ENCODE measurements at places on chromosomes 5 and 9. TPM values are rescaled to one million over a fixed set of nuclear protein-coding genes. Genes with fewer than 3 reads are reported as not detected.

GRCh38 chr9:136111190-136111589, 7.5 kb downstream of the TMEM250 start:
- peaks cover 38% of the 10 kb centered on the region for H3K4me1 ChIP-seq
- DNase-seq, result no peak
- H3K27ac ChIP-seq, result no peak overlapping the region
- no peaks in the 10 kb centered on the region for H3K36me3 ChIP-seq
- H3K4me3 ChIP-seq, result no peak overlapping the region

DNA sequence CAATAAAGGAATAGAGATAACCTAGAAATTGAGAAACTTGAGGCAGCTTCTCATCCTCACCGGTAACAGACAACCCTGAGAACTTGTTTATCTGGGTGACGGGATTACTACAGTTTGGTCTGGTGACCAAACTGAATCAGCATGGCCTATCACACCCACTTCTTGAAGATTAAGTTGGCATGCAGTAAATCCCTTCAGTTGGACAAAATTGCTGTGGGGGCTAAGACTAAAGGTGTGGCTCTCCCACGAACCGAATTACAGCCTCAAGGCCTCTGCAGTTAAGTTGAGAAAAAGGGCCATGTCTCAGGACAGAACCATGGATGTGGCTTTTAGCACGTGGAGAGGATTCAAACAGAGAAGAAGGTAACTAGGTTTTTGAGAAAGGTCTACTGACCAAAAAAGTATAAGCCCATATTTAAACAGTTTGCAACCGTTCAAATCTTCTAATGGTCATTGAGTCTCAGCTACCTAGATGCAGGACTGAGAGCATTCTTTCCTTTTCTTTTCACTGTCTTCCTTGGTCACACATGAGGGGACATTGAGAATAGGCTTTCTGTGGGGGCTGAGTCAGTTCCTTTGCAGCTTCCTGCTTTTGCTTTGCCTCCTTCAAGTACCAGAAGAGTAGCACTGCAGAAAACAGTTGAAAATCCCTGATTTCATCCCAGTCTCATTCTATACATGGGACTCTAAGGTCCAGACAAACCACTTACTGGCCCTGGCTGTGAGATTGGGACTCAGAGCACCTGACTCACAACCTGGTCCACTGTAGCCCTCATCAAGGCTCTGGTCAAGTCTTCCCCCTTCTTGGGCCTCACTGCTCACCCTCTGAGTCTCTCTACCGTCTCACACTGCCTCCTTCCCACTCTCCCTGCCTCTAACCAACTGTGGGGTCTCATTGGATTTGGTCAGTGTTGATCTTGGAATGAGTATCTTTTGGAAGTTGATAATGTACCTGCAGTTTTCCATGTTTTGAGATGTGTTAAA, 30.9 kb downstream of the PDE6A start:
- no peak overlapping the region for H3K27ac ChIP-seq
- H3K4me1 ChIP-seq, result no peaks in the 10 kb centered on the region
- no peaks in the 10 kb centered on the region for H3K36me3 ChIP-seq
- peaks cover 4% of the 10 kb centered on the region for H3K27me3 ChIP-seq
- DNase-seq, result no peak
- no peak overlapping the region for H3K4me3 ChIP-seq

DNA sequence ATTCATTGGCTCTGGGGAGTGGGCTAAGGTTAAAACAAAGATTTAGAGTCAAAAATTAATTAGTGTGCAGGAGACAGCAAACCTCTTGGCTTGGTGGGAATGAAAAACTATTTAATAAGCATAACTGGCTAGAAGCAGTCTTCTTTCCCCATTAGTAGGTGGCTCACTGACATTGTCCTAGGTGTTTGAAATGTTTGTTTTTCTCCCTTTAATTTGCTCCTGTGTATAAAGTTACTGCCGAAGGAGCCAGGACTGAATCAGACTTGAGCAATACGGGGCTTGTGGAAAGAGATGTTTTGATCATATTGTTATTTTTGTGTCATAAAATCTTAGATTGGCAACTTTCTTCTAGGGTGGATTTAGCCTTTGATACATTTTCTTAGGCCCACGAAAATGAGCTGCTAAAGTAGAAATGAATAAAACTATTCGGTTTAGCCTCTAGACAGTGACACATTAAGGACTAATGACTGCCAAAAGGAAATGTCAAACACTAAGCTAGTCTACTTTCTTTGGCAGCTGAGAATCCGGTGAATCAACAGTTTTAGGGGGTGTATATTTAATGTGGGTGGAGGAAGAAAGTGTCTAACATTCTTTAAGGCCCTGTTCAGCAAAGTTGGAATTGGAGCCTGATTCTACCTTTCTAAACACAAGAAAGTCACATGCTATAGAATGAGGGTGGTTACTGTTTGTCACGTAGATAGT, 30.2 kb downstream of the LRRTM2 start:
- DNase-seq, result no peak
- H3K4me3 ChIP-seq, result no peak overlapping the region
- H3K36me3 ChIP-seq, result no peaks in the 10 kb centered on the region
- no peak overlapping the region for H3K27ac ChIP-seq
- no peaks in the 10 kb centered on the region for H3K27me3 ChIP-seq

DNA sequence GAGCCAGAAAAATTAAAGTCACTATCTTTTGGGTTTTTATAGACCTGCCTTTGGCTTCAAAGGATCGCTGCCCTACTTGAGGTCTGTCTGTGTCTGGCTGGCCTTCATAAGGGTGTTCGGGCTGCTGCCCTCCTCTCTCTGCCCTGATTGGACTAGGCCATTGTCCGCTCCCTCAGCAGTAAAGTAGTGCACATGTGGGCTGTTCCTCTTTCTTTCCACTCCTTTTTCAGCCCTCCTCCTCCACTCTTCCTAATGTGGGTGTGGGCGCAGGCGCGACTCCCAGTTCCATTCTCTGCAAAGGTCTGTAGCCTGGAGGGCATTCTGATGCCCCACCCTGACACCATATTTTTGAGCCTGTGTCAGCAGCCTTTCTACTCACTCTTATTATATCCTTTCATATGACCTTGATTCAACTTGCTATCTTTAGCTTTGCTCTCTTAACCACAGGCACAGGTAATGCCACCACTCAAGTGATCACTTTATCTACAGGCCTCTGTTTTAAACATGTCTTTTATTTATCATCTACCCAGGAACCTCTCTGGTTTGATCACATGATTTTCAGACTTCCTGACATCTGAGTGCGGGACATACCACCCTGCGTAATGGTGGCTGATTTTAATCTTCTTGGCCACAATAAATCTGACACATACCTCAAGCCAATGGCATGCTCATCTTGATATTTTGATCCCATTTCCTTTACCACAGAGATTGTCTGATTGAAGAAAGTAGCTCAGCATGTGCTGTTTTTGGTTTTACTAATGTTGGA, 144.5 kb downstream of the AOPEP start:
- H3K4me3 ChIP-seq, result no peak overlapping the region
- H3K4me1 ChIP-seq, result peaks cover 11% of the 10 kb centered on the region
- no peak for DNase-seq
- H3K27ac ChIP-seq, result no peak overlapping the region
- H3K27me3 ChIP-seq, result no peaks in the 10 kb centered on the region
- no peaks in the 10 kb centered on the region for H3K36me3 ChIP-seq

DNA sequence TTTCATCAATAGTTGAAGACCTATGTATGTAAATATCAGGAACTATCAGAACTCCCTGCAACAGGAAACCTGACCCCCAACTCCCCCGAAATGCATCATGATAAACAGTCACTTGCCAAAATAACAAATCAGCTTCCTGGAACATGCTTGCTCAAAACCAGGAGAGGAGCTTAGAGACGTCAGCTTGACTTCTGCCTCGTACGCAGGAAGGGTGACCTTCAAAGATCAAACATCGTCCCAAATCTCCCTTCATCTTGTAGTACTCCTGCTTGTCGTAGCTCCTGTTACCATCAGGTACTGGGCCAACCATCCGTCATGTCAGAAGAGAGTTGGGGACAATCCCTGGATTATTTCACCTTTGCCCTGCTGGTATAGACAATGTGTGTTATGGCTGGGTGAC, 396.1 kb downstream of the GADD45G start:
- peaks cover 21% of the 10 kb centered on the region for H3K4me1 ChIP-seq
- no peaks in the 10 kb centered on the region for H3K36me3 ChIP-seq
- no peak overlapping the region for H3K4me3 ChIP-seq
- no peaks in the 10 kb centered on the region for H3K27me3 ChIP-seq
- no peak for DNase-seq

GRCh38 chr9:124032247-124032646, 20.7 kb downstream of the LHX2 start:
- peaks cover 3% of the 10 kb centered on the region for H3K4me1 ChIP-seq
- H3K27me3 ChIP-seq, result peaks cover 17% of the 10 kb centered on the region
- H3K4me3 ChIP-seq, result no peak overlapping the region
- DNase-seq, result no peak

DNA sequence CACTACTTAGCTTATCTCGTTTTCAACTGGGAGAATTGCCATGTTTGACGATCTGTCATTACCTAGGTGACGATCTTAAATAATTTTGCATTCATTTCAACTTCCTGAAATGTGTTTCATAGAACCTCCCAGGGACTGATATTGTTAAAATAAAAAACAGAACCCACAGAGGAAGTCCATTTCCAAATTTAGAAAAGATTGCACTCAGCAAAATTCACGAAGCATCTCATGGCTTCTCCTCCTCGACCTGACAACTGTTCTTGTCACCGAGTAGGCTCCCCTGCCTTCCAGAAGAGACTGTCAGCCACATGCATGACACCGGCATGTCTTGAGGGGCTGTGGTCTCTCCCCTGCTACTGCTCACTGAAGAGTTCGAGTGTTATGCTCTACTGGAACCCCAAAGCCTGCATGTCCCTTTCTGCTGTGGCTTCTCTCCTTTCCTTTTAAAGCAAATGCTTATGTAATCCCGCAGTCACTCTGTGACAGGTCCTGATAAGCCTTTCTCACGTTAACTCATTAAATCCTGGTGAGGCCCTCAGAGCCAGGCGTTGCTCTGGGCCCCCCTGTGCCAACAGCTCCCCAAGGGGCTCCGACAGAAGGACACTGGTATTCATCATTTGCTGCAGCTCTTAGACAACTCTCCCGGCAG, 26.8 kb upstream of the ANKRD33B start:
- peaks cover 40% of the 10 kb centered on the region for H3K4me1 ChIP-seq
- no peaks in the 10 kb centered on the region for H3K27me3 ChIP-seq
- peak; percentile 70 for DNase-seq
- H3K36me3 ChIP-seq, result no peaks in the 10 kb centered on the region
- peak overlapping the region; percentile 35 for H3K27ac ChIP-seq
- H3K4me3 ChIP-seq, result peak overlapping the region; percentile 39

DNA sequence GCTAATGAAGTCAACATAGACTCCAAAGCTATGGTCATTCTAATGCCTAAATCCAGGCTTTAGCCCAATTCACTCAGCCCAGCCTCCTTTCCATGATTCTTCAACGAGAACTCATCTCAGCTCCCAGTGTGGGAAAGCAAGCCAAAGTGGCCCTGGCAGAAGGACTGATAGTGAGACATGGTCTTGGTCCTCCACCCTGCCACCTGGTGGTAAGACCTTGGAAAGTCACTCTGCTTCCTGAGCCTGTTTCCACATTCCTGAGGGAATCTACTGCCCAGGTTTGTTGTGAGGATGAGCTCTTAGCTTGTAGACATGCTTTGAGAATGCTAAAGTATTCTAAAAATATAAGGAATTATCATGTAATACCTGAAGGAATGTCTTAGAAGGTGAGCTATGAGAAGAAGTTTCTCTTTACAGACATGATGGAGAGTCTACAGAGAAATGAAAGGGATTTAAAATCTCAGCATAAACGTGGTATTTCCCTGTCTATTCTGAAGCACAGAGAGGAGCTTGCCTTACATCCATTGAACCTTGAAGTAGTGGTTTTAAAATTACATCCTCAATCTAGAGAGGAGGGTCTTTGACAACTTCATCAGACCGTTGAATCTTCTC, 173.5 kb downstream of the TRIM32 start:
- H3K4me1 ChIP-seq, result no peaks in the 10 kb centered on the region
- no peaks in the 10 kb centered on the region for H3K36me3 ChIP-seq
- H3K4me3 ChIP-seq, result no peak overlapping the region
- H3K27me3 ChIP-seq, result no peaks in the 10 kb centered on the region

DNA sequence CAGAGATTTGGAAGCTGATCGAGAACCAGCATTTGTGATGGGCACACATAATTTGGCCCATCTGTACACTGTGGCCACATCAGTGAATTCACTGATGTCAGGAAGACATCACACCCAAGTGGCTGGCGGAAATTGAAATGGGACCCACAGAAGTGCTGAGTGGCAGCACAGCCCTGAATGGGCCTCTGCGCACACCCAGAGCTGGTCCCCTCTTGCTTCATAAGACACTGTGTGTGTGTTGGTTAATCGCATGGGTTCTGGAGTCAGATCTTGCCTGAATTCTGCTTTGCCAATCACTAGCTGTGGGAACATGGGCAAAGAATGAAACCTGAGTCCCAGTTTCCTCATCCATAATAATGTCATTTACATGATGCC, 72.2 kb downstream of the PCSK5 start:
- no peak overlapping the region for H3K4me3 ChIP-seq
- no peak for DNase-seq
- H3K36me3 ChIP-seq, result no peaks in the 10 kb centered on the region
- H3K27ac ChIP-seq, result no peak overlapping the region

DNA sequence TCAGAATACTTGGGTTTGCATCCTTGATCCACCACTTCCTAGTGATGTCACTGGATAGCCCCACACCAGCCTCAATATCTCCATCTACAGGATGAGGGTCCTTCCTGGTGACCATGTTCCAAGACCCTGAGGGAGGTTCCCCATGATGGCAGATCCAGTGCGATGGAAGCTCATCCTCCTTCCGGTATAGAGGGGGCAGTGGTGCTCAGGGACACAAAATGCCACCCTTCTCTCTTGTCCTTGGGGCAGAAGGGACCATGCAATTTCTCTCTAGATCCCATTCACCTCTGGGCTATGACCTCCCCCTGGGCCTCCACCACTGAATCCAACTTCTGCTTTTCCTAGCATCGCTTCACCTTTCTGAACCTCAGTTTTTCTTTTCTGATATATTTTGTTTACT, 5.4 kb upstream of the SLC25A51 start:
- H3K4me1 ChIP-seq, result peaks cover 4% of the 10 kb centered on the region
- H3K27me3 ChIP-seq, result no peaks in the 10 kb centered on the region
- no peaks in the 10 kb centered on the region for H3K36me3 ChIP-seq
- H3K27ac ChIP-seq, result no peak overlapping the region

DNA sequence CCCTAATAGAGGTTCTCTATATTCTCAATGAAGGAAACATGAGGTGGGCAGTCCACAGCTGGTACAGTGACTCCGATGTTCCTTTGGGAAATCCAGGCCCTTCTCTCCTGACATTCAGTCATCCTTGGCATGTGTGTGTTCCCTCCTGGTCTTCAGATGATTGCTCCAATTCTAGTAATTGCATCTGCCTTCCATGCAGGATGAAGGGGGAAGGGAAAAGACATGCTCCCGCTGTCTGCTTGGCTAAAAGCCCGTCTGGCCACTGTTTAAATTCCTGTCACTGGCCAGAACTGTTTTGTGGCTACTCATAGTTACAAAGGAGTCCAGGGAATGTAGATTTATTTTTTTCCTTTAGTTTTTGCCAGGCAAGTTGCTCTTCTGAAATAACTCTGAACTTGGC, 65.0 kb downstream of the MAST4 start:
- no peak for DNase-seq
- no peak overlapping the region for H3K4me3 ChIP-seq
- no peak overlapping the region for H3K27ac ChIP-seq
- no peaks in the 10 kb centered on the region for H3K27me3 ChIP-seq

Gene TTLL11
- 3.9 TPM for total RNA-seq

Gene FRMD3
- total RNA-seq, result 0.49 TPM
